NCI-H526 treated with DMSO at 0.1 percent for 48 hours (cell line): ENCODE measurements at places on chromosomes 5 and 9.

- DNase-seq: no peak
These were observed 114.3 kb upstream of the STARD4 start for GRCh38 chr5:111626473-111627148.

DNA sequence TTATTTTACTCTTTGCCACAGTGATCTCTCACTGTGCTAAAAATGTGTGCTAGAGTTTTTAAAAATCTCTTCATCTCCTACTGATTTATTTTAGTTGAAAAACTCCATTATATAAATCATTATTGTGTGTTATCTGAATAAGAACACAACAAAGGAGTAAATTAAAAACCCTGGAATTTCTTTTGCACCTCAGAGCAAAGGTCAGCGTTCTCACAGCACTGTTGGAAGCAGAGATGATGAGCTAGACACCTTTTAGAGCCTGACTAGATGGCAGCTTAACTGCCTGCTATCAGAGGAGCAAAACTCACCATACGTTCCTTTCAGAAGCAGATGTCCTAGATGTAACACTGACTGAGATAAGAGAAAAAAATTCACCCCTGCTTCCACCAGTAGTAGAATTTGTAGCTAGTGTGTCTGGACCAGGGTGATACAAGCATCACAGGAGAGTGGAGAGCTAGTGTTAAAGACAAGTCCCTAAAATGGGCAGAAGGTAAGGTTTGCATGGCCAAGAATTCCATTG is 147.1 kb downstream of the ENTREP1 start:
- DNase-seq: no peak

DNA sequence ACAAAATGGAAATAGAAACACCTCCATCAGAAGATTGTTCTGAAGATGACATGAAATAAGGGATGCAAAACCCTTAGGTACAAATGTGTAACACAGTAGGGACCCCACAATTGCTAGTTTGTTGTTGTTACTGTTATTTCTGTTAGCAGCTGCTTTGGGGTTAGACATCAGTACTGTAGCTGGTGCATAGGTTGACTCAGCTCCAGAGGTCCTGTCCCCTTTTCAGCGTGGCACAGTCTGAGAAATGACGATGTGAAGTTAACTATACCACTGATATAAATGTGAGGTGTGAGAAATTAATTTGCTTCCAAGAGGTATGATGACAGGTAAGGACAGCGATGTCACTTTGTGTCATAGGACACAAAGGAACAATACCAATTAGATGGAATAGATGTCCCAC is 384.6 kb upstream of the KLF4 start:
- no peak for DNase-seq

DNA sequence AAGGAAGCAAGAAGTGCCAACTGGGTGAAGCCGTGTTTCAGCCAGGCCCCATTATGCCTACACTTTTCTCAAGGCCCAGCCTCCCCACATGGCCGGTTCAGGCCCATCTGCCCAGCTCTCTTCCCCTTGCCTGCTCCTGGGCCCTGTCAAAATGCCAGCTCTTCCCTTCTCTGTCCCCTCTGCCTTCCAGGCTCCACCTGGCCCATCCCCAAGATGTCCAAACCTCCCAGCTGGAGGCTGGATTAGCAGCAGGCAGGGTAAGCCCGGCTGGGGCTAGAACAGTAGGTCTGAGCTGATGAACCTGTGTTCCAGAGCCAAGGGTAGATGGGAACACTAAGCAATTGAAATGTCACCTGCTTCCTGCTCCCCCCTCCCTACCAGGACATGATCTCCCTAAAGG is 64.1 kb upstream of the HSPA9 start:
- DNase-seq: no peak

- no peak for DNase-seq
These were observed 41.5 kb downstream of the DCP2 start for GRCh38 chr5:113017881-113018635.

- DNase-seq: no peak
These were observed 250.9 kb upstream of the DAB2 start for GRCh38 chr5:39675676-39676075.

DNA sequence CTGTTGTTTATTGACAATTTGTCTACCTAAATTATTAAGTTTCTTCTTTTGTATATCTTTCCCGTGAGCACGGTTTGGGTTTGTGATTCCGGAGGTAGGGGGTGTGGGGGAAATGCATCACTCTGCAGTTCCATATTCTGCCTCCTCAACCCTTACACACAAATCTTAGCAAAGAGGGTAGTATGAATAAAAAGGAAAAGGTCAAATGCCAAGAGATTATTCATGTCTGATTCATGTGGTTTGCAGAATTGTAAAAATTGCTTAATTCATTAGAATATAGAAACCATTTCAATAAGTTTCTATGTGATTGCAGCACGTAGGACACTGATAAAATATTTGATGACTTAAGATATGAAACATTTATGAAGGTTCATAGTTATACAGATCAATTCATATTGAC is 601.9 kb downstream of the SEMA5A start:
- no peak for DNase-seq

GRCh38 chr5:107393851-107394250 is 276.9 kb downstream of the EFNA5 start:
- DNase-seq: no peak
